Naive thymus-derived CD8-positive, alpha-beta T cell (primary cell): ENCODE measurements at places on chromosomes 11 and 22.

DNA sequence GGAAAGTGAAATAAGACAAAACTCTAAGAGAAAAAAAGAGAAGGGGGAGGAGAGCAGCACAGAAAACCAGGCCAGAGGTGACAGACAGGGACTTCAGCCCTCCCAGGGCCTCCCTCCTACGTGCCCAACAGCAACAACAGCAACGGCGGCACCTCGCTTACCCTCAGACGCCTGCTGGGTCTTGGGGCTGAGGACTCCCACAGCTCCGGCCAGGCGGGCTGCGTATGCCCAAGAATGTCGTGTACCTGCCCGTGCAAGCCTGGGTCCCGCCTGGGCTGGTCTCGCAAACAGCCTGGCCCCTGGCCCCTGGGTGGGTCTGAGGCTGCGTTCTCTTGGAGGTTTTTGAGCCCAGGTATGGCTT, 30.5 kb downstream of the ARAP1 start:
- no peak for DNase-seq

DNA sequence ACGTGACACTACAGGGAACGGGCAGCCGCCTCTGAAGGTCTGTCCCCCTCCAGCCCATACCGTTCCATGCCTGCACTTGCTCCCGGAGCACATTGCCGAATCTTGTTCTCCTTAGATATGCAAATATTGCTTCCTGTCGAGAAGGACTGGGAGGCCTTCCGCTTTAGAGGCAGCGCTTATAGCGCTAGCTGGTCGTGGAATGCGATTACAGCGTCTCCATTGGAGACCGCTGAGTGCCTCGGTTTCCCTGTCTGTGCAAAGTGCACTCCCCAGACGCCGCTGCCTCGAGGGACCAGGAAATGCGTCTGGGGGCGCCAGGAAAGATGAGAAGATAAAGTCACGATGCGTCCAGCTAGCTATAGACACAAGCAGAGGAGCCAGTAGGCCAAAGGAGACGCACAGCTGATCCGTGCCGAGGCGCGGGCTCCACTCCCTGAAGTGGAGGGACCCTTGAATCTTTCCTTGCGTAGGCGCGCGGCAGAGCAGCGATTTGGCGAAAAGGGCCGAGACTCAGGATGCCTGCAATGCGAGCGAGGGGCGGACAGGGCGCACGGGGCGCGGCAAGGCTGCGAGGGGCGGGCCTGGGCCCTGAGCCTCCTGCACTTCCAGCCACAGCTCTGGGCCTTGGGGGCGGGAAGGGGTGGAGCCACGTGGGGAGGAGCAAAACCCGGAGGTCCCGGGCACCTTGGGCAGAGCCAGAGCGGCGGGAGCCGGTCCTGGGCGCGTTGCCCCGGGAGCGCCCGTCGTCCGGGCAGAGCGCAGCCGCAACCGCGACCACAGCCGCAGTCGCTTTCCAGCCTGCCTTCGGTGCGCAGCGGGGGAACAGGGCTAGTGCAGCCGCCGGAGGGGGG, at the start of gene RASSF10:
TSS of gene RASSF10 (plus strand) at position 692 of the 851 bp plus-strand sequence. CDS start 261 bp downstream, outside the sequence.
- DNase-seq, result no peak

- no peak for DNase-seq
Measured at GRCh38 chr22:23754980-23755636, 883 bp upstream of the VPREB3 start.

DNA sequence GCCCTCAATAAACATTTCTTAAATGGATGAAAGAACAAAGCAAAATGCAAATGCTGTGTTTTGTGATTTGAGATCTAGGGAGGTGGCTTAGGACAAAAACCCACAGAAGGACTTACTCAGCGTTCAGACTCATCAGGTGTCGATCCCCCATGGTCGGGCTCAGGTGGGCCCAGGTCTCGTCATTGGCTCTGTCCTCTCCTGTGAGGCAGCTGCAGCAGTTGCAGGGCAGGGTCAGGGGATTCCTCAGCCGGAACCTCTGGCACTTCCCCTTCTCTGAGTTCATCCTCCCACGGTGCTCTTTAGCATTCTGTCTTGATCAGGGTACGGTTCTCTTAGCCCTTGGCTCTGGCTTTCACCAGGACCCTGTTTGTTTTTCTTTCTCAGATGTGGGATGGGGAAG, 14.0 kb upstream of the ACR start:
- DNase-seq, result no peak

DNA sequence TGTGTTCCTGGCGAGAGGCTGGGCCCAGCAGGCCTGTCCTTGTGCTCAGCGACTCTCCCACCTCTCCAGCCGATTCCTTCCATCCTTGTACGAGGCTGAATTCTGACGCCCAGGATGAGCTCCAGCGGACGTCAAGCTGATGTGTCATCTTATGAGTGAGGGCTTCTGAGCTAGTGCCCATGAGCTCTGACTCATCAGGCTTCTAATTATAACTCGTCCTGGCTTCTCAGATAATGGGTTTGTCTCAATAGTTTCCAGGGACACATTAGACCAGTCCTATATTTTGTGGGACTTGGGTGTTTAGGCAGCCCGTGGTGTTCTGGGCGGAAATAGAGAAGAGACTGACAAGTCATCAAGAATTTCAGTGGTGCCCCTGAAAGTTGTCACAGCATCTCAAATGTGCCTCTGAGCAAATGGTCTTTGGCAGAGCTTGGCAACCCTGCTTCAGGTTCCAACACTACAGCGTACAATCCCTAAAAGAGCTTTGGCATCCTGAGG, 108.2 kb upstream of the CD44 start:
- DNase-seq, result no peak

DNA sequence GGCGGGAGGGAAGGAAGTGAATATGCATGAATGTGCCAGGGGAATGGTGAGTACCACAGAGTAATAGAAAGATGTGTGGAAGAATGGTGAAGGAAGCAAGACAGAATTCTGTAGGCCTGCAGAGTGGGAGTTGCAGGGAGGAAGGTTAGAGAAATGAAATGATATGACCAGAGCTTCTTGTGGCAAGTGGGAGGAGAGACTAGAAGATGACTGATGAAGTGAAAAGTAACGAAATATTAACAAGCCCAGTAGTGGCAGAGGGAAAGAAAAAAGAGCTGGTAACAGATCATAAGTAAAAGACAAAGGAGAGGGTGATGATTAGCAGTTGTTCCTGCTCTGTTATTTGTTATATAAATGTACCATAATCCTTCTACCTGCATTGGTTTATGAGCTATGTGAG, 1.0 kb upstream of the ALKBH8 start:
- no peak for DNase-seq

DNA sequence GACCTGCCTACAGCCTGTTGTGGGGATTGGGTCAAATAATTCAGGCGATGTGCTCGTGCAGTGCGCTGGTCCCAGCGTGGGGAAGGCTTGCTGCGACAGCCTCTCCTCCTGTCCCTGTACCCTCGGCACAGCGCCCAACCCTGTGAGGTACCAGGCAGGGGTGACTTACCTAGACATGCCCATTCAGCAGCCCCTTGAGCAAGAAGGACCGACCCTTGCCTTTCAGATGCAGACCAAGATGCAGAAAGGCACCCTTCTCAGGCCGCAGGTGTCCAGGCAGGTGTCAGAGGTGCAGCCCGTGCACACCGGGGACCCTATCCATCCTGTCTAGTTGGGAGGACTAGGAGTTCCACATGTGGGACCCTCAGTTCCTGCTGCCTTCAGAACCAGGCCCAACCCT, 102.7 kb downstream of the BCR start:
- DNase-seq, result no peak

- DNase-seq, result no peak
Measured at GRCh38 chr11:47378010-47378835, at the start of gene SPI1. Gene SPI1, minus strand, starts transcription at chr11:47378547. Its CDS starts 194 bp downstream, at chr11:47378353.

- DNase-seq, result no peak
Measured at GRCh38 chr11:45583981-45584566, 81.3 kb downstream of the CHST1 start.

GRCh38 chr11:46001448-46001914, 79.0 kb downstream of the LARGE2 start:
- no peak for DNase-seq

DNA sequence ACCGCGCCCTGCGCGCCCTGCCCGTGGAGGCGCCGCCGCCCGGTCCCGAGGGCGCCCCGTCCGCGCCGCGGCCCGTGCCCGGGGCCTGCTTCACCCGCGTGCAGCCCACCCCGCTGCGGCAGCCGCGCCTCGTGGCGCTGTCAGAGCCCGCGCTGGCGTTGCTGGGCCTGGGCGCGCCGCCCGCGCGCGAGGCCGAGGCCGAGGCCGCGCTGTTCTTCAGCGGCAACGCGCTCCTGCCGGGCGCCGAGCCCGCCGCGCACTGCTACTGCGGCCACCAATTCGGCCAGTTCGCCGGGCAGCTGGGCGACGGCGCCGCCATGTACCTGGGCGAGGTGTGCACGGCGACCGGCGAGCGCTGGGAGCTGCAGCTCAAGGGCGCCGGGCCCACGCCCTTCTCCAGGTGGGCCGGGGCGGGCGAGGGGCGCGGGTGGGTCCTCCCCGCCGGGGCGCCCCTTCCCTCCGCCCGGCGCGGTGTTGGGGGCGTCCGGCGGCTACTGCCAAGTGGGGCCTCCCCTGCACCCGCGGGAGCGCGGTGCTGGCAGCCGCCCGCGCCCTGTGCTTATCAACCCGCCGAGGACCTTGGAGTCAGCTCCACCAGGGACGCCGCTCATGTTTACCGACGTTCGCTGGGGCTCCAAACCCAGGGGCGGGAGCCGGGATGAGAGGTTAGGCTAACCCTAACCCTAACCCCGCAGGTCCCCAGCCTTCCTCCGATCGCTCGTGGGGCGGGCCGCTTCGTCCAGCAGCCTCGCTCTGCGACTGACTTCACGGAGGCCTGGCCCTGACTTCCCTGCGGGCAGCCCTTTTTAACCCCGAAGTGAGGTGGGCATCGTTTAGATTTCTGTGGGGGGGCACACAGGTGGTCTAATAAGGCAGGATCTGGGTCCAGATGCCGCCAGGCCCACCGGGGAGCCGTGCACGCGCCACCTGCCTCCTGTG, 649 bp downstream of the SELENOO start:
- DNase-seq, result no peak

GRCh38 chr11:73743045-73743444, 17.8 kb downstream of the RAB6A start:
- no peak for DNase-seq

- no peak for DNase-seq
Measured at GRCh38 chr11:119446434-119446833, 23.5 kb upstream of the THY1 start.
